ENCODE measurements at places on chromosomes 1 and 21. TPM values are rescaled to one million over a fixed set of nuclear protein-coding genes. Genes with fewer than 3 reads are reported as not detected.

Gene ST6GALNAC5
- total RNA-seq: 22.7 TPM

Gene LAD1
- not detected for total RNA-seq

Gene OR10J1
- total RNA-seq: not detected

Gene FTCD
- not detected for total RNA-seq
